Stimulated activated CD8-positive, alpha-beta memory T cell treated with anti-CD3 and anti-CD28 coated beads, Interleukin-7, amount 100 ng/mL, for 48 hours (primary cell): ENCODE measurements at places on chromosomes 3 and 15.

DNA sequence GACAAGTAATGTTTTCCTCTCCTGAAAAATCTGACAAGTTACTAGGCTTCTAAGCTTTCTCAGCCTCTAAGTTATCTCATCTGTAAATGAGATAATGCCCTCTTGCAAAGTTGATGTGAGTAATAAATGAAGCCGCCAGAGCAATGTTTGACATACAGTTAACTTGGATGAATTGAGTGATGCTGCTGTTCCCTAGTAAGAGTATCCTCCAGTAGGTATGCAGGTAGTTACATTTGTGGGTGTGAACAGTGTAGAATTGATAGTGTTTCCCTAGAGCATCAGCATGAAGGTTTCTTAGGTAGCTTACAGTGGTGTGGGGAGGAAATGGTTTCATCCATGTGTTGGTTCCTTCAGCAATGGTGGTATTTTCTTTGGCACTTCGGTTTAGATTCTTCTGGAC lies 3.4 kb downstream of the ATP2C1 start:
- no peak for DNase-seq

GRCh38 chr3:180420804-180421203 lies 181.2 kb upstream of the TTC14 start:
- no peak for DNase-seq

- DNase-seq, result peak; percentile 60
Observed at GRCh38 chr3:133574260-133574881, 885 bp downstream of the CDV3 start.

- no peak for DNase-seq
Observed at GRCh38 chr15:64883997-64884511, 27.6 kb upstream of the ANKDD1A start.

GRCh38 chr3:29683018-29683993 lies 402.4 kb downstream of the RBMS3 start:
- no peak for DNase-seq

DNA sequence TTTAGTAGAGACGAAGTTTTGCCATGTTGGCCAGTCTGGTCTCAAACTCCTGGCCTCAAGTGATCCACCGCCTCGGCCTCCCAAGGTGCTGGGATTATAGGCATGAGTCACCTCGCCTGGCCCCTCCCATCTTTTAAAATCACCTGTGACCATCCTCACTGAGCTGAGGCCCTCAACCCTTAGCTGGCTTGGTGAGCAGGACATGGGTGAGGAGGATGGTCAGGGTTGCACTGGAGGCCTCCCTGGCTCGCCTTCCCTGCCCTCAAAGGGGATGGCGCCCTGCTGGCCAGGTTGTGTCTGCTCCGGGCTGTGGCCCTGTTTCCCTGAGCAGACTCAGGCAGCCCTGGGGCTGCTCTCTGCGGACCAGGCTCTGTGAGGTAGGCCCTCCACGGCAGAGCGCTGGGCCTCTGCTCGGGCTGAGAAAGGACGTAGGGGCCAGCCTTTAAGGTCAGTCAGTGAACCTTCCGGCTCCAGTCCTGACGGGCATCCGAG lies 33.7 kb downstream of the SYNM start:
- DNase-seq, result no peak

GRCh38 chr3:141648055-141648910 lies 89.8 kb upstream of the RNF7 start:
- no peak for DNase-seq

GRCh38 chr3:135627057-135627456 lies 338.5 kb upstream of the PPP2R3A start:
- no peak for DNase-seq

GRCh38 chr3:41688595-41689380 lies 273.1 kb downstream of the ULK4 start:
- DNase-seq, result no peak

- DNase-seq, result peak; percentile 16
Observed at GRCh38 chr3:37163262-37164015, 10.9 kb downstream of the LRRFIP2 start.

DNA sequence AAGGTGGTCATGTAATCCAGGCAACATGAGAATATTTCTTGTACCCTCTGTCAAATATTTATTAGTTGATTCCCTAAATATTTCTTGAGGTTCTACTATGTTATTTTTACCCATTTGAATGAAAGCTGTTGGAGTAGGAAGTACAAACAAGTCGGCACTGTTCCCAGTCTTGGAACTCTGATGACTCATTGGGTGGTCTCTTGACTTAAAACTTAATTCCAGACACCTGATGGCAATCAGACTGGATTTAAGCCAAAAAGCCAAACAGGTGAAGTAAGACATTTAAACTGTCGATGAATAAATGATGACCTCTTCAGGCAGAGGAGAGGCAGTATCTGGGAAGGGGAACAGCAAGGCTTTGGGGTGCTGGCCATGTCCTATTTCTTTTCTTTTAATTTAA lies 22.8 kb downstream of the C2CD4A start:
- no peak for DNase-seq

DNA sequence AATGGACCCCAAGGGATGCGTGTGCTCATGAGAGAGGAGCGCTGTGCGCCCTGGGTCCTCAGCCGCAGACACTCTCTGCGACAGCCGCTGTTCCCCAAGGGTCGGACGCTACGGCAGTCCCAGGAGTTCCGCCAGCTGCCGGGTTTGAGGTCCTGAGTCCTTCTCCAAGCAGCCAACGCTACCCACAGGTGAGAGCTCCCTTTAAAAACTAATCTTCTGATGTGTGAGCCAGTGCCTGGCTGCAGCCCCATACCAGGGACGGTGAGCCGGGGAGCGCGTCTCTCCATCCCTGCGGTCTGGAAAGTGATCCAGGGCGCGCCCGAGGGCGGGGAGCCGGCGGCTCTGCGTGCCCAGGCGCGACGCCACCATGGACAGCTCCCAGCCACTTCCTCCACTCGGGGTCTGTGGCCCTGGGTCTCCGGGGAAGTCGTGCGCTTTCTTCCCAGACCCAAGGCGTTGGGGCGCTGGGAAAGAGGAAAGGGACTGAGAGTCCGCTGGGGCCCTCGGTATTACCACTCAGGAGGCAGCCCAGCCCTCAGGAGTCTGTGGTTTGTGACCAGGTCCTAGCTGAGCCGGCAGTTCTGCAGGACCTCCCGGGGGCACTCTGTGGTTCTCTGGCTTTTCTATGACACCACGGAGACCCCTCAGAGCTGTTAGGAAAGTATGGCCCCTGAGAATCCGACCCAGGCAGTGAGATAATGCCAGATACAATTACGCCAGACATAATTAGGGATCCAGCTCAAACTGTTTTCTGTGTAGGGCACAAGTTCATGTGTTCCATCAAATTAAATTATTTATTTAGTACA lies 1.4 kb downstream of the CEMIP start:
- DNase-seq, result no peak

GRCh38 chr3:129105862-129106261 lies 15.7 kb downstream of the RAB43 start:
- DNase-seq, result no peak

DNA sequence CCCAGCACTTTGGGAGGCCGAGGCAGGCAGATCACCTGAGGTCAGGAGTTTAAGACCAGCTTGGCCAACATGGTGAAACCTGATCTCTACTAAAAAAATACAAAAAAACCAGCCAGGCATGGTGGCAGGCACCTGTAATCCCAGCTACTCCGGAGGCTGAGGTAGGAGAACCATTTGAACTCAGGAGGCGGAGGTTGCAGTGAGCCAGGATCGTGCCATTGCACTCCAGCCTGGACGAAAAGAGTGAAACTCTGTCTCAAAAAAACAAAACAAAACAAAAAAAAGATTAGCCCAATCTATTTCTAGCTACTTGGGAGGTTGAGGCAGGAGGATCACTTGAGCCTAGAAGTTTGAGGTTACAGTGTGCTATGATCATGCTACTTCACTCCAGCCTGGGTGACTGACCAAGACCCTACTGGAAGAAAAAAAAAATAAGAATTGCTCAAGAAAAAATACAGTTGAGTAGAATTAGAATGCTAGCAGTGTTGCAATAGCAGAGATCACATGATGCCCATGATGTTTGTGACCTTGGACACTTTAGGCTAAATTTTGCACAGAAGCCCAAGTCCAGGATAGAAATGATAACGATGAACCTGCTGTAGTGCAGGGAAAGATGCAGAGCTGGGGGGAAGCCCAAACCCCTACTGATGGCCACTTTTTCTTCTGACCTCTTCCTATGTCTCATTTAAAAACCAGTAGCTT lies 162.2 kb downstream of the LPP start:
- DNase-seq, result no peak

GRCh38 chr15:77826006-77826695 lies 193.4 kb upstream of the LINGO1 start:
- DNase-seq, result no peak

- DNase-seq, result no peak
Observed at GRCh38 chr3:98326945-98327344, 26.7 kb upstream of the OR5K4 start.

- no peak for DNase-seq
Observed at GRCh38 chr3:65749066-65749465, 289.7 kb downstream of the MAGI1 start.

DNA sequence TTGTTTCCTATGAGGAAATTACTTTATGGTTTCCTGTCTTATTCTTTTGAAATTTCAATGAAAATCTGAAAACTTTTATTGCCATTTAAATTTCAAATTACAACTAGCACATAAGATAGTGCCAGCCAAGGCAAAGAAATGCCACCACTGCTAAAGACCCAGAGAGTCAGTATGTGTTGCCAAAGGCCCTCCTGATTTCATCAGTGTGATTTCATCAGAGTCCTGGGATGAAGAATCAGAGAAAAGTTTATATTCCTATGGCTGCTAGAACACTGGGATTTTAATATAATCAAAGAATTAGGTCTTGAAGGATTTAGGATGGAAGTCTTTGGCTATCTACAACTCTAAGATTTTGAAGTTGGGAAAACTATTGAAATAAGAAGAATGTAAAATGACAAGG lies 434.2 kb upstream of the CCDC54 start:
- DNase-seq, result no peak

GRCh38 chr15:59501597-59501996 lies 63.6 kb downstream of the FAM81A start:
- DNase-seq, result no peak

- DNase-seq, result no peak
Observed at GRCh38 chr3:138694287-138695007, 85.9 kb downstream of the FAIM start.

- DNase-seq, result no peak
Observed at GRCh38 chr15:63772520-63772919, 61.2 kb downstream of the HERC1 start.

DNA sequence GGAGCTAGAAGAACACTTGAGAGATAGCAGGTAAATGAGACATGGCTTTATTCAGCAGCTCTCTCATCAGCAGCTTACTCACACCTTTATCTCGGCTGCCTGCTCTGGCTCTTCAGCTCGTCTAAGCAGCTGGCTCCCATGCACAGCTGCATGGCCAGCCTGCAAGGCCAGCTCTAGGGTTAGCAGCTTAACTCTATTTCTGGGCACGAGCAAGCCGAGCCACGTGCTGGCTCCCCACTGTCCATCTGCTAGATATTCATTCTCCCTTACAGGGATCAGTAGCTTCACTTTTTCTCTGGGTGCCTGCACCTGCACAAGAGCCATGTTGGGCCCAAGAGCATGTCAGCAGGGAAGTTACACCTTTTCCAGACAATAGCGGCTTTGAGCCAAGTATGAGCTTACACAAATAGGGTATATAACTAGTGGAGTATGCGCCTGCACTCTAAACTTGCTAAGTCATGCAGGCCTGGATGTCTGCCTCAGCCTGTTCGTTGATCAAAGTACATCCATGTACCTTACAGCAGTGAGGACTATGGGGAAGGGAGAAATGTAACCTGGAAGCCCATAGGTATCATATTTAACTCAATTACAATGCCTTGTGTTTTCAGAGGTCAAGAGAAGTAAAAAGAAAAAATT lies 174.9 kb upstream of the SNTN start:
- no peak for DNase-seq

DNA sequence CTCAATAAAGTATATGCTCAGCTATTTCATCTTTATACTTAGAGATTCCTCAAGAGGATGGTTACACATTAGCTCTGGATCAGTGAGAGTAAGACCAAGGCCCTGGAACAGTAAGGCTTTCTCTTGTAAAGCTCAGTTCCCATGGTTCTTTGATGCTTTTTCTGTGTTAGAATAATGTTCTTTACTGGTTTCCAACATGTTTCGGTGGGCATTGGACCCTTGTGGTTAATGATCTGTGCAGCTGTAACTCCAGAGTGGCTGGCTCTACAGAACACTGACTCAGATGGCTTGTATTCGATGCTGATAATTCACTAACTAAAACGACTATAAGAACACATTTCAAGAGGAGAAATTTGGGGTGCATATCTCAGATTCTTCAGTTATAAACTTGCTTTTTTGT lies 114.7 kb downstream of the AKAP13 start:
- DNase-seq, result no peak

DNA sequence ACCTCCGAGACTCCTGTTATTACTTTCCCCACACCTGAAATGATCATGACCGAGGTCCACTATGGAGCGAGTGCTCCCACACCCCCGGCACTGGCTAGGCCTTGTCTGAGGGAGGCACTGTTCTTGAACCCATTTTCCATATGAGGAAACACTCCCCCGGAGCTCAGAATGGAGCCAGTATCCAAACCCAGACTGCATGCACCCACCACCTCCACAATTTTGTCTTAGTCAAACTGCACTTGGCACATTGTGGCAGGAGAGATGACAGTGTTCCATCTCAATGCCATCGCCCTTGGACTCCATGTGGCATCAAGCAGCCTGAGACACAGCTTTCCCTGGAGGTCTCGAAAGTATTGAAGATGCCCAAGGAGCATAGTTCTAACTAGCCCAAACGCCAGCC lies 154.1 kb downstream of the NUP210 start:
- DNase-seq, result no peak

DNA sequence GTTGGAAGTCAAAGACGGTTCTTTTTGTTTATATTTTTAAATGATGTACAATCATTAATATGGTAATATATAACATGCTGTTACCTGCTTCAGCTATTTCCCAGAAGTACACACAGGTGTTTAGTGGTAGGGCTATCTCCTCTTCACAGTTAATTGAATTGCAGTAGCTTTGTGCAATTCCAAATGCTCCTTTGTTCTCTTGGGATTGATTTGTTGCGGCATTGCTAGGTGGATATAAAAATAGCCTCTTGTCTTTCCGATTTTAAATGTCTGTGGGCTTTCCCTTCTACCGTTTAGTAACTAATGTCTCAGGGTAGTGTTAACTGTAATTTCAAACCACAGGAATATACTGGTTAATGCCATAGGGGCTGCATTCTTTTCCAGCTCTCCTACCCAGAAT lies 307.6 kb upstream of the SLITRK3 start:
- DNase-seq, result no peak

- no peak for DNase-seq
Observed at GRCh38 chr15:61936528-61937195, 123.6 kb downstream of the VPS13C start.

GRCh38 chr15:79403501-79403900 lies 28.6 kb upstream of the MINAR1 start:
- DNase-seq, result no peak

DNA sequence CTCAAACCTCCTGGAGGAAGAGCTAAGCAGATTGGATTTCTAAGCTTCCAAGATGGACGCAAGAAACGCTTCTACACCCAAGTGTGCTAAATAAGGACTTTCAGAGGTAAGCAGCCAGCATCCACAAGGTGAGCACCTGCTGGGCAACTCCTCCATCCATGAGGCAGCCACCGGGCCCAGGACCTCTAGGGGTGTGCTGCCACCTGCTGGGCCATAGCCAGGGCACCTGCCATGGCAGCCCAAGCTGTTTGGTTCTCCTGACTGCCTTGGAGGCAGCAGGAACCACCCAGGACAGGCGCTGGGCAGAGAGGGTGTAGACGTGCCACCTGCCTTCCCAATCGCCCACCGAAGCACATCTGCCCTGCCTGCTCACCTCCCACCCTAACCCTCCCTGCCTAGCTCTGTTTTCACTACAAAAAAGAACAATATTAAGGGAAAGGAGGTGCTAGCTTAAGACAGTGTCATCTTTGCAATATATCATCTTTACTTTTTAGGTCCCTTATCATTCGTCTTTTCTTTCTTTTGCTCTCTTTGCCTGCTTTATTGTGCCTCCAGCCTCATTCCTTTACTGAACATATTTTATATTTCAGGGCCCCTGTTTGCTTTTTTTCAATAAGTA lies 12.9 kb downstream of the C15orf62 start:
- peak; percentile 42 for DNase-seq
